ENCODE measurements at places on chromosomes 7 and 10.

DNA sequence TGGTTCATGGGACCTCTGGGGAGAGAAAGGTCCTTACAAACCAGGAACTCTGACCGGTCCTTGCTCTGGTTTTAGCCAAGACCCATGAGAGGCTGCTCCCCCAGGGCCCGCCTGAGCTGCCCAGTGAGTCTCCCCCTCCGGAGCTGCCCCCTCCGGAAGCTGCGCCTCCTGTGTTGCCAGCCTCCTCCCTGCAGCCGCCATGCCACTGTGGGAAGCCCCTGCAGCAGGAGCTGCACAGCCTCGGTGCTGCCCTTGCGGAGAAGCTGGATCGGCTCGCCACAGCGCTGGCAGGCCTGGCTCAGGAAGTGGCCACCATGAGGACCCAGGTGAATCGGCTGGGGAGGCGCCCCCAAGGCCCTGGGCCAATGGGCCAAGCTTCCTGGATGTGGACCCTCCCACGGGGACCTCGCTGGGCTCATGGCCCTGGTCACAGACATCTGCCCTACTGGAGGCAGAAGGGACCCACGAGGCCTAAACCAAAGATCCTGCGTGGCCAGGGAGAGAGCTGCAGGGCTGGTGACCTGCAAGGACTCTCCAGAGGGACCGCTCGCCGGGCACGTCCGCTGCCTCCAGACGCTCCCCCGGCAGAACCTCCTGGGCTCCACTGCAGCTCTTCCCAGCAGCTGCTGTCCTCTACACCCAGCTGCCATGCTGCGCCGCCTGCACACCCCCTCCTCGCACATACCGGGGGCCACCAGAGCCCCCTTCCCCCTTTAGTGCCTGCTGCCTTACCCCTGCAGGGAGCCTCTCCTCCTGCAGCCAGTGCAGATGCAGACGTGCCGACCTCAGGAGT, 40.1 kb downstream of the ZNF467 start:
- DNase-seq: no peak

GRCh38 chr10:7488418-7488829, 77.6 kb upstream of the SFMBT2 start:
- peak; percentile 19 for DNase-seq

DNA sequence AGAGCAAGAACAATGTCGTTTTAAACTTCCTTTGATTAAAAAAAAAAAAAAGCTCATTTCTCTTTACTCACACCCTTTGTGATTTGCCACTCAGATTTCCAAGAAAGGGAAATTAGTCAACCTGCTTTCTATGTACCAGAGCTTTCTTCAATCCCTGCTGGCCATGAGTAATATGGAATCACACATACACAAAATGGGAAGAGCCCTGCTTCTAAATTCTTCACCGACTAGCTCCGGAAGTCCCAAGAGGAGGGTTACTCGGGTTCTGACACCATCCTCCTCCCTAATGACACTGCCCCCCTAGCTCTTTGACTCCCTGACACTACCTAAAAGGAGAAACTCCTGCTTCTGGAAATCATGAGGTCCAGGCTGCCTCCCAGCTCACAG, 81.8 kb upstream of the SFMBT2 start:
- DNase-seq: no peak

GRCh38 chr10:79191951-79192676, 123.3 kb downstream of the ZMIZ1 start:
- DNase-seq: no peak

DNA sequence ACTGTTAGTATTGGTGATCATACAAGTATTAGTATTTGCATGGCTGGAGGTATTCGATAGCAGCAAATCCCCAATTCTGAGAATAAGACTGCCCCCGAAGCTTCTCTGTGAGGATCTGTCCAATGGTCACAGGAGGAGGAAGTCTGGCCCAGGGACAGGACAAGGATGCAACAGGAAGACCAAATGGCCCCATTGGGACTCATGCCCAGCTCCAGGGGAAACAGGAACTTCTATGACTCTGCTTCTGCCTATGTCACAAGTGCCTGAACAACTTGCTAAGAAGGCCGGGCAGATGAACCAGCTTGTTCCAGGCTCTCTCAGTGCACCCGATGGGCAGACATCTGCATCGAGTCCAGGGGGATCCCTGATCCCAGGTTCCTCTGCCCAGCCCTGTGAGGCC, 172.0 kb upstream of the GRB10 start:
- DNase-seq: no peak

GRCh38 chr10:36425131-36425797, 700.1 kb upstream of the ANKRD30A start:
- no peak for DNase-seq

GRCh38 chr7:157384301-157384700, 47.5 kb downstream of the DNAJB6 start:
- peak; percentile 34 for DNase-seq

DNA sequence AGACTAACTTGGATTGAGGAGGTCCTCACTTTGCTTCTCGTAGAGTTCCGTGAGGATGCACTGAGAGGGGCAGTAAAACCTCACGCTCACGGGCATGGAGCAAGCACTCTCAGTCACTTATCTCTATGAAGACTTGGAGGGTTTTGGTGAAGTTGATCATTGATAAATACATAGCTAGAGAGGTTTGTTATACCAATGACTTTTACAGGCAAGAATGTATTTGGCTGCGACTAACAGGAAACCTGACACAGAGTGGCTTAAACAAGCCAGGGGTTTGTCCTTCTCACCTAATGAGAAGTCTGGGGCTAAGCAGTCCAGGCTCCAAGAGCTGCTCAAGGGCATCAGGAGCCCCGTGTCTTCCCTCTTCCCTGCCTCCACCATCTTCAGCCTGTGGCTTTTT, 6.1 kb downstream of the BICC1 start:
- no peak for DNase-seq

GRCh38 chr7:37408291-37409228, 40.1 kb downstream of the ELMO1 start:
- DNase-seq: no peak

GRCh38 chr10:5665373-5666007, 905 bp downstream of the ASB13 start:
- DNase-seq: no peak

- no peak for DNase-seq
Observed at GRCh38 chr7:149736478-149737360, 36.7 kb downstream of the ZNF467 start.

DNA sequence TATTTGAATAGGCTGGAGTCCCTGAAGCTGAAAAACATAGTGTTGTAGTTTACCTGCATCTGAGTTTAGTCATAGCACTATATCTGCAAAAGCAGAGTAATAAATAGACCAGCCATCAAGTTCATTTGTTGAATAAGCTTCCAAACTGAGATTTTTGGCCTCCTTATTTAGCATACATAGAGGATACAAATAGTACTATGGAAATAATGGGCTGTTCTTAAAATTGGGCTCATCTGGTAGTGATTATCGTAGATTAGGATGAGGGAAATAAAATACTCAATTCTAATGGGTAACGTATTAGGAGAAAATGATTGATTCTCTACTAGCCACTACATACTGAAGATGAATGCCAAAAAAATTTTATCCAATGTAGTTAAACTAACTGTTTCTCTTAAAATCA, 41.4 kb upstream of the TMEM196 start:
- DNase-seq: no peak

- no peak for DNase-seq
Observed at GRCh38 chr7:158864833-158865232, 8.5 kb downstream of the DYNC2I1 start.

GRCh38 chr7:16431646-16432424, 10.5 kb upstream of the CRPPA start:
- DNase-seq: no peak

DNA sequence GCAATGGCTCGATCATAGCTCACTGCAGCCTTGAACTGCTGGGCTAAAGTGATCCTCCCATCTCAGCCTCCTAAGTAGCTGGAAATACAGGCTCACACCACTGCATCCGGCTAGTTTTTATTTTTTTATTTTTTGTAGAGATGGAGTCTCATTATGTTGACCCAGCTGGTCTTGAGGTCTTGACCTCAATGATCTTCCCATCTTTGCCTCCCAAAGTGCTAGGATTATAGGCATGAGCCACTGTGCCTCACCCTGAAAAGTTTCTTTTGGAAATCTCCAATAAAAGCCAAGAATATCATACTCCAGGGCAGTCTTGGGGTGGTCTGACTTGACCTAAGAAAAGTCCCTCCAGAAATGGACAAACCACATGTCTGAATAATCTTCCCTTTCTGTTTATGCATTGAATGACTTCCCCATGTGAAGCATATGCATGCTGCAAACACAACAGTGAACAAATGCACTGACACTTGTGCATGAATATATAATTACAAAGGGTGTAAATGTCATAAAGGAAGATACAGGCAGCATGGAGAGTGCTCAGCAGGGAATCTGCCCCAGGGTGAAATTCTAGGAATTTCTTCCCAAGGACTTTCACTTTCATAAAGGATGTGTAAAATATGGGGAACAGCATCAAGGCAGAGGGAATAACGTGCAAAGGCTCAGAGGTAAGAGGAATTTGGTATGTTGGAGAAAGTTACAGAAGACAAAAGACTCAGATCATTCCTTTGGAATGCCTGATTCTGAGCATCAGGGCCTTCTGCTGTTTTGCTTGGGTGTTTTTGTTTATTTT, 142.4 kb upstream of the LYZL1 start:
- no peak for DNase-seq

- no peak for DNase-seq
Observed at GRCh38 chr7:50205011-50205410, 99.5 kb upstream of the IKZF1 start.

DNA sequence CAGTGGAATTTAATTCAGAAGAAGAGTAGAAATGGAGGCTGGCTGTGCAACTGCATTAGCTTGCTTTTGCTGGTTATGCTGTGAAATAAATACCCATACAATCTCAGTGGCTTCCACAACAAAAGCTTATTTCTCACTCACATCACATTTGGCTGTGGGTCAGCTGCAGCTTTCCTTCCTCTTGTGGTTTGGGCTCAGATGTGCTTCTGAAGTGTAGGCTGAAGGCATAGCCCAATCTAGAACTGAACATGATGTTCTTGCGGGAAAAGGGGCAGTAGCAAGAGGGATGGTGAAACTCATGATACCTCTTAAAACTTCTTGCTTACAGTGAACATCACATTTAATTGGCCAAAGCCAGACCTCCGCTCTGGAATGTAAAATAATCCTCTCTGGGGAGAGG, 119.9 kb downstream of the HECW1 start:
- DNase-seq: no peak

DNA sequence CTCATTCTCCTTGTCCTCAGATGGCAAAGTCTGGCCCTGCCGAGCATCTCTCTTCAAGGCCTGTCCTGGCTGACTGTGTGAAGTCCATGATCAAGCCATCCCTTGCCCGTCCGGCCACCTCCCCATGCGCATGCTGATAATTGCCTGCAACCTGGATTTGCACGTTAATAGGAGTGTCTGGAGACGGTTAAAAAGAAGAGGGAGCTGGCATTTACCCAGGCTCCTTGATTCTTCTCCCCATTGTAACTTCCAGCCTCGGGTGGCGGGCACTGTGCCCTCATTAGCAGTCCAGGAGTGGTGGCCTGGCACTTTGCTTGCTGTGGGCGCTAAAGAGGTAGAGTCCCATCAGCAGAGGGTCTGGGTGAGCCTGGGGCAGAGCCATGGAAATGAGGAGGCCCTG, 157.4 kb downstream of the C10orf105 start:
- DNase-seq: no peak

GRCh38 chr7:156616269-156617202, 24.0 kb upstream of the RNF32 start:
- DNase-seq: no peak

GRCh38 chr7:122532406-122533269, 166.3 kb downstream of the RNF133 start:
- no peak for DNase-seq

- no peak for DNase-seq
Observed at GRCh38 chr7:7054252-7054830, 128.0 kb upstream of the C1GALT1 start.

DNA sequence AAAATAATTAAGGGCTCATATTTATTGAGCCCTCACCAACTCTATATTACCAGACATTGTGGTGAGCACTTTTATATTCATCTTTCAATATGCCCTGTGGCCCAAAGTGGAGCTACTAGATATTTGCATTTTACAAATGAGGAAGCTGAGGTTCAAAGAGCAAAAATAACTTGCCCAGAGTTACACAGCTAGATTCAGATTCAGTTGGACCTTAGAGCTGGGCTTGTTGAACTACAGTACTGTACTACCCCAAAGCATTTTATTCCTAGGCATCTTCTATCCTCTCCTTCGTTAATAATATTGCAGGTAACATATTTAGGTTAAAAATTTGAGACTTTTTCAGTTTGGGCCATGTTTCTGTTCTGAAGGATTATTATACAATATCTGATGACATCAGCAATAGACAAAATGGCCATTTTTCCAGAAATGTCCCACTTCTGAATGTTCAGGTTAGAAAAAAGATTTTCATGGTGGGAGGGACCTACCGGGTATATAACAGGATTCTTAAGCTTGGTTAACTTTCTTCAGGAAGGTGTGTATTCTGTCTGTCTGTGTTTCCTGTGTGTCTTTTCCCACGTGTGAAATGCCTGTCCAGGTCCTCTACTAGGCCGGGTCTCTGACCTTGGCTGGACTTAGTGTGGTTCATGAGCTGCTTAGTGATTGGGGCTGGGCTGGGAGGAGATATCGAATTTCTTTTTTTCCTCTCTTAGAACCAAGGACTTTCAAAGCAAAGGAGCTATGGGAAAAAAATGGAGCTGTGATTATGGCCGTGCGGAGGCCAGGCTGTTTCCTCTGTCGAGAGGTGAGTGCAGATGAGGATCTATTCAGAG, 13.6 kb downstream of the PRXL2A start:
- DNase-seq: no peak

DNA sequence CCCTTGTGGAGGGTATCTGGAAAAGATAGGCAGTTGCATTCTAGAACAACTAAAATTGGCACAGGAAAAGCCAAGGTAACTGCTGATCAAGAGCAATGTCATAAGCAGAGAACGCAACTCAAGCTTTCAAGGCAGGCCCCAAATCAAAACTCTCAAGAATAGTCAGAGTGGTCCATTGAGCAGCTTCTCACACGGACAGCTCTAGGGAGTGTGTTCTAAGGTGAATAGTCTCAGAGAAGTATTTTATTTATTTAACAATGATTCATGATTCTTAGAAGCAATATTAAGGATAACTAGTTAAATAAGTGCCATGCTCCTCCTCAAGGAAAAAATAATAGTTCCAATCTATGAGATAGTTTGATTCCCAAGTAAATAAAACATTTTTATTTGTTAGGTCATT, 83.0 kb downstream of the COL28A1 start:
- DNase-seq: no peak

- peak; percentile 69 for DNase-seq
Observed at GRCh38 chr7:135670179-135670578, 7.9 kb downstream of the STMP1 start.

DNA sequence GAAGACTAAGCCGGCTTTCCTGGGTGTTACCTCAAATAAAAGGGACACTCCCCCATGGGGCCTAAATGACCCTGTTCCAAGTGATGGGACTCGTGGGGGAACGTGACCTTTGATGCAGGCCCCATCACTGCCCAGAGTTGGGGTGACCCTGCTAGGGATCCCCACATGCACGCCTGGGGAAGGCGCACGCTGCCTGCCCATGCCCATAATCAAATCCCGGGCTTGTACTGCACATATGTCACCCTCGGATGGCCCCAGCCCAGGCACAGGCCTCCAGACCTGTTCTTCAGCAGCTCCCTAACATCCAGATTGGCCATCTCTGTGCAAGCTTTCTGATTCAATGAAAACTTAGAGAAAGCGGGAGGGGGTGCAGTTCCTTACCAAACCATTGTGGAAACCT, 14.7 kb downstream of the EBF3 start:
- DNase-seq: no peak
